IPS DF 6.9 (cell line): ENCODE measurements at places on chromosomes 6 and 20.

- H3K27me3 ChIP-seq: no peaks in the 10 kb centered on the region
- no peak overlapping the region for H3K4me3 ChIP-seq
- H3K27ac ChIP-seq: no peak overlapping the region
- no peaks in the 10 kb centered on the region for H3K36me3 ChIP-seq
Observed at GRCh38 chr6:10867952-10868351, 13.9 kb downstream of the GCM2 start.

GRCh38 chr20:17419479-17420041, 111.6 kb downstream of the BFSP1 start:
- H3K4me1 ChIP-seq: no peaks in the 10 kb centered on the region
- H3K4me3 ChIP-seq: no peak overlapping the region
- no peak overlapping the region for H3K27ac ChIP-seq
- no peaks in the 10 kb centered on the region for H3K36me3 ChIP-seq
- H3K27me3 ChIP-seq: no peaks in the 10 kb centered on the region

- H3K27ac ChIP-seq: no peak overlapping the region
- no peaks in the 10 kb centered on the region for H3K27me3 ChIP-seq
- no peaks in the 10 kb centered on the region; the same call in 1 of the 2 replicates for H3K36me3 ChIP-seq
- H3K4me3 ChIP-seq: no peak overlapping the region
Observed at GRCh38 chr20:63819224-63819921, 11.7 kb downstream of the ZBTB46 start.

- no peaks in the 10 kb centered on the region for H3K4me1 ChIP-seq
- H3K27me3 ChIP-seq: no peaks in the 10 kb centered on the region
- H3K36me3 ChIP-seq: no peaks in the 10 kb centered on the region
- no peak overlapping the region for H3K4me3 ChIP-seq
- H3K27ac ChIP-seq: no peak overlapping the region
Observed at GRCh38 chr20:17142666-17143065, 84.2 kb upstream of the PCSK2 start.

- no peak for DNase-seq
- H3K36me3 ChIP-seq: peaks cover 5% of the 10 kb centered on the region; the same call in 1 of the 2 replicates
- H3K27ac ChIP-seq: no peak overlapping the region
- no peaks in the 10 kb centered on the region for H3K27me3 ChIP-seq
- no peak overlapping the region for H3K4me3 ChIP-seq
- no peaks in the 10 kb centered on the region for H3K4me1 ChIP-seq
Observed at GRCh38 chr6:42227173-42227850, 9.7 kb upstream of the MRPS10 start.

- no peaks in the 10 kb centered on the region for H3K36me3 ChIP-seq
- peaks cover 13% of the 10 kb centered on the region for H3K4me1 ChIP-seq
- H3K27me3 ChIP-seq: no peaks in the 10 kb centered on the region
- H3K4me3 ChIP-seq: no peak overlapping the region
- DNase-seq: no peak
Observed at GRCh38 chr6:43699564-43700186, 12.1 kb upstream of the MRPS18A start.

- peaks cover 7% of the 10 kb centered on the region; the same call in 1 of the 2 replicates for H3K36me3 ChIP-seq
- DNase-seq: no peak
- no peak overlapping the region for H3K4me3 ChIP-seq
Observed at GRCh38 chr6:135046912-135047311, 7.7 kb downstream of the HBS1L start.

GRCh38 chr6:90290811-90291420, 5.7 kb downstream of the BACH2 start:
- H3K27ac ChIP-seq: no peak overlapping the region
- H3K4me3 ChIP-seq: no peak overlapping the region
- no peaks in the 10 kb centered on the region for H3K4me1 ChIP-seq
- no peaks in the 10 kb centered on the region for H3K36me3 ChIP-seq
- no peak for DNase-seq

- no peak for DNase-seq
- H3K27me3 ChIP-seq: no peaks in the 10 kb centered on the region
- H3K4me1 ChIP-seq: no peaks in the 10 kb centered on the region
- H3K27ac ChIP-seq: no peak overlapping the region
Observed at GRCh38 chr20:13930281-13930680, 60.1 kb downstream of the SEL1L2 start.

GRCh38 chr6:158170656-158171081, 2.5 kb downstream of the GTF2H5 start:
- H3K27me3 ChIP-seq: no peaks in the 10 kb centered on the region
- 0 out of 2 replicates have a peak, but pooled peaks cover 1% of the 10 kb centered on the region for H3K4me1 ChIP-seq
- DNase-seq: no peak
- H3K4me3 ChIP-seq: no peak overlapping the region

- H3K27me3 ChIP-seq: peaks cover 67% of the 10 kb centered on the region
- no peak overlapping the region for H3K27ac ChIP-seq
- H3K36me3 ChIP-seq: no peaks in the 10 kb centered on the region
- peak overlapping the region; percentile 2; the same call in 1 of the 2 replicates for H3K4me3 ChIP-seq
- peaks cover 10% of the 10 kb centered on the region for H3K4me1 ChIP-seq
Observed at GRCh38 chr6:50819466-50819903, 814 bp downstream of the TFAP2B start.

DNA sequence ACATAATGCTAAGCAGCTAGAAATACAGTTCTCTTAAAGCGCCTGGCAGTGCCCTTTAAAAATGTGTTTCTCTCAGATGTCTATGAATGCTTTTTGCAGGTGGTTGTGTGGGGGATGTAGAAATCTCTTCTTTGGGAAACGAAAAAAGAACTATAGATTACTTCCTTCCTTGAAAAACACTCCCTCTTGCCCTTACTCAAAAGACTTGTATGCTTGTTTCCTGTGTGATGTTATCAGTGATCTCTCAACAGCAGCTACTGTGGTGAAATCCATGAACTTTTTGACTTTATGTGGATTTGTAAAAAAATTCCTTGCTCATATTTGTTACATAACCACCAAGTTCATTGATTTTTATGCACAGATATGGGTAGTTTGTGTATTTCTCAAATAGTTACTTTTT, 916.5 kb downstream of the QKI start:
- no peak overlapping the region for H3K27ac ChIP-seq
- DNase-seq: no peak

DNA sequence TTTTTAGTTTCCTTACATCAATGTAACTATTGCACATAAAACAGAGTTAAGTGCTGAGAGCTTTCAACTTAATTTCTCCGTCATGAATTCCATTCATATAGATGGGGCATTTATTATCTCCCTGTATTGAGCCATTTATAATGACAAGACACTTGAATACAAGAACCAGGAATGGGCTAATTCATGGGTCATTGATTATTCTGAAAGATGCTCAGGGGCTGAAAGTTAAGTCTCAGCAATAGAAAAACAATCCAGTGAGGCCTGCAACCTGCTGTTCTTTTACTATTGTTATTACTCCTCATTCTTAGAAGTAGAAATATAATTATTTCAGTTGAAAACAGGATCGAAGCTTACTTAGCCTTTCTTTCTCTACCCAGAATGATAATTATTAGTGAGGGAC, 307.7 kb downstream of the MMUT start:
- no peak for DNase-seq
- H3K4me1 ChIP-seq: no peaks in the 10 kb centered on the region
- H3K27me3 ChIP-seq: no peaks in the 10 kb centered on the region
- no peaks in the 10 kb centered on the region for H3K36me3 ChIP-seq

- no peak overlapping the region for H3K4me3 ChIP-seq
- H3K27me3 ChIP-seq: no peaks in the 10 kb centered on the region
- H3K36me3 ChIP-seq: no peaks in the 10 kb centered on the region
- no peak for DNase-seq
- no peaks in the 10 kb centered on the region for H3K4me1 ChIP-seq
Observed at GRCh38 chr6:21898107-21898796, 304.7 kb downstream of the SOX4 start.

GRCh38 chr20:62370115-62370806, 3.1 kb upstream of the LAMA5 start:
- no peak overlapping the region for H3K27ac ChIP-seq
- H3K36me3 ChIP-seq: no peaks in the 10 kb centered on the region
- peaks cover 18% of the 10 kb centered on the region for H3K4me1 ChIP-seq
- no peak for DNase-seq

DNA sequence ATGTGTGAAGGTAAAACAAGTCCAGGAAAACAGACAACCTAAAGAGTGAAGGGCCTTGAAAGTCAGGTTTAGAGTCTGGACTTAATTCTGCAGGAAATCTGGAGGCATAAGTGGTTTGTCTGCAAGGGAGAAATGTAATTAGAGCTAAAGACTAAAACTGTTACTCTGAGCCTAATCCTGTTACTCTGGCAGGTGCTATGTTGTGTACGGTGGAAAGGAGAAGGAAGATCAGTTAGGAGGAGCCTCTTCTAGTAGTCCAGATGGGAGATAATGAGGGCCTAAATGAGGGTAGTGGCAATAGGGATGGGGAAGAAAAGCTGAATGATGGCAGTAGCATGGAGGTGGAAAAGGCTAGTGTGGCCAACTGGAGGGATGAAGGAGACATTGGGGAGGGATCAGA, 118.5 kb downstream of the PDSS2 start:
- H3K4me1 ChIP-seq: no peaks in the 10 kb centered on the region
- no peak overlapping the region for H3K27ac ChIP-seq
- DNase-seq: no peak
- no peaks in the 10 kb centered on the region for H3K27me3 ChIP-seq
- no peaks in the 10 kb centered on the region for H3K36me3 ChIP-seq
- H3K4me3 ChIP-seq: no peak overlapping the region

- H3K27ac ChIP-seq: no peak overlapping the region
- H3K27me3 ChIP-seq: peaks cover 15% of the 10 kb centered on the region; the same call in 1 of the 2 replicates
- H3K36me3 ChIP-seq: no peaks in the 10 kb centered on the region
- no peak overlapping the region for H3K4me3 ChIP-seq
Observed at GRCh38 chr6:77461796-77462195, 1.5 kb downstream of the HTR1B start.
